NCI-H2029 treated with DMSO at 0.1 percent for 48 hours (cell line): ENCODE measurements at places on chromosomes 7 and 10.

DNA sequence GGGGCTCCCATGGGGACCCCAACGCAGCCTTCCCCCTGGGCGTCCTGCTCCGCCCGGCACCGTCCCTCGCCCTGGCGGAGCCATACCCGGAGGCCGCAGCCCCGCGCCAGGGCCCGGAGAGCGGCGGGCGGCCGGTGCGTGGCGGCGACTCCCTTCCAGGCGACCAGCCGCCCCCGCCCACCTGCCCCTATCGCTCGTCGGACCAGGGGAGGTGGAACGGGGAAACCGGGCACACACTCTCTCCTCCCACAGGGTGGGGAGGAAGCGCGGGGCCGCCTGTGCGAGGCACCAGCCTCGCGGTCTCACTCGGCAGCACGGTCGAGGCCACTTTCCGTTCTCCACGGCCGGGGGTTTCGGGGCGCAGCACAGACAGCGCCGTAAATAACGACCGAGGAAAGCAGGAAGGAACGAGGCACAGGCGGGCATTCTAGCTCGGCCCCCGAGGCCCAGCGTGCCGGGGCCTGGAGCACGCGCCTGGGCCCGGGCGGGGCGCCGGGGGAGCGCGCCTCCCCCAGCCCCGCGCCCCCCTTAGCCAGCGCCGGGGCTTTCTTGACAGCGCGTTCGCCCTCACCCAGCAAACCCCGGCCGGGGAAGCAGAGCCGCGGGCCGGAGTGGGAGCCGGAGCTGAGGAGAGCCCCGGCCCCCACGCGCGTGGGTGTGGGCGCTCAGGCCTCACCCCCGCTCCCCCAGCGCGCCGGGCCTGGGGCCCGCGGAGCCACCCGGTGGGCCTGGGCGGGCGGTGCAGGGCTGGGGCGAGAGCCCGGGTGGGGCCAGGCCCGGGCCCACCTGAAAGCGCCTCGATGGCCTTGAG lies 936 bp downstream of the IGF2BP3 start:
- no peak for DNase-seq

DNA sequence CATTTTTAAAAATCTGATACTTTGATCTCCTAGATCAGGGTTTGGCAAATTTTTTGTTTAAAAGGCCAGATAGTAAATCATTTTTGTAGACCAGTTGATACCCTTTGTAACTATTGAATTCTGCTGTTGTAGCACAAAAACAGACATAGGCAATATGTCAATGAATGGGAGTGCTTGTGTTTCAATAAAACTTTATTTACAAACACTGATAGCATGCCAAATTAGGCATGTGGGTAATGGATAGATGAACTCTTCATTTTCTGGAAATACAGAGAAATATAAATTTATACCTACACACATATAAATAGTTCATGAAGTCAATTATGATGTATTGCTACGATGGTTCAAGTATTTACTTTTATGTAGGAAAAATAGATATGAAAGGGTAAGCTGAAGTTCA lies 60.4 kb downstream of the SEMA3A start:
- DNase-seq: no peak

DNA sequence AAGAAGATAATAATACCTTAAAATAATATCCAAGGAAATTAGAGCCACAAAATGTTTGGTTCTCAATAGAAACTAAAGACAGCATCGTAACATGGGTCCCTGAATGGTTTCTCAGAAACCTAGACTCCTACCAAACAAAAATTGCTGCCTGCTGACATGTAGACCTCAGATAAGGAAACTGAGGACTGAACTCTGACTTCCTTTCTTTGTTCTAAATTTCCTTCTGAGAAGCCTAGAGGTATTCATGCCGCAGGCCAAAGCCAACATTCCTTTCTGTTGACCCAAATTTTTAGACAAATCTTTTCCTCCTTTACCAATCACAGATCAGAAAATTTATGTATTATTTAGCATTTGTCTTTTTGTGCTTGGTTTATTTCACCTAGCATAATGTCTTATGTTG lies 816.7 kb upstream of the PHF14 start:
- DNase-seq: no peak

DNA sequence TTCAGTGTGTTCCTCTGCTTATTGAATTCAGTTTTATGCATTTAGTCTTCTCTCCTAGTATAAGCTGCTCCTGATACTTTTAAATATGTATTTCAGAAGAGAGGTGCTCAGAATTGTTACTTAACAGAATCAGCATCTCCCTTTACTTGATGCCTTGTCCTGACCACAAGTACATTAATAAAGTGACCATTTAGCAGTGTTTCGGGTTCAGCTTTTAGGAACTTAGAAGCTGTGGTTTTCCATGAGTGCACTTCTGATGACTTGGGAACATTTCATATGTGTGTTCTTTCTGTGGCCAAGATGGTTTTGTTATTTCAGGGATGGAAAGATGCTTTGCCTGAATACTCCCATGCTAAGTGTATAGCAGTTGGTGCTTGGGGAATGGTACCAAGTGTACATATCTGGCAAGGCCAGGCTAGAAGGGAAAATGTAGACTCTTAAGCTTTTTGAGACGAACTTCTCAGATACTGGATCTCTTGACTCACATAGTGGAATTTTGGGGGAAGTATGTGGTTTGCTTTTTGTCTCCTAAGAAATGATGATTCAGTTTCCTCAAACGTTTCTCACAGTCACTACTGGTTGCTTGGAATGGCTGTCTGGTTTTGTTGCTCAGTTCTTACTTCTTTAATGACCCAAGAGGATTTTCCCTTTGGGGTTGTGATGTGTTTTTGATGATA lies 17.2 kb downstream of the SGPL1 start:
- no peak for DNase-seq

GRCh38 chr10:5648494-5649457 lies 17.6 kb downstream of the ASB13 start:
- no peak for DNase-seq

- no peak for DNase-seq
Observed at GRCh38 chr7:101911800-101912715, 94.6 kb downstream of the CUX1 start.

GRCh38 chr10:116978901-116979300 lies 26.1 kb downstream of the SHTN1 start:
- DNase-seq: no peak

- no peak for DNase-seq
Observed at GRCh38 chr7:27106181-27106900, 3.9 kb upstream of the HOXA2 start.

GRCh38 chr7:155874010-155874409 lies 61.7 kb upstream of the SHH start:
- DNase-seq: no peak

DNA sequence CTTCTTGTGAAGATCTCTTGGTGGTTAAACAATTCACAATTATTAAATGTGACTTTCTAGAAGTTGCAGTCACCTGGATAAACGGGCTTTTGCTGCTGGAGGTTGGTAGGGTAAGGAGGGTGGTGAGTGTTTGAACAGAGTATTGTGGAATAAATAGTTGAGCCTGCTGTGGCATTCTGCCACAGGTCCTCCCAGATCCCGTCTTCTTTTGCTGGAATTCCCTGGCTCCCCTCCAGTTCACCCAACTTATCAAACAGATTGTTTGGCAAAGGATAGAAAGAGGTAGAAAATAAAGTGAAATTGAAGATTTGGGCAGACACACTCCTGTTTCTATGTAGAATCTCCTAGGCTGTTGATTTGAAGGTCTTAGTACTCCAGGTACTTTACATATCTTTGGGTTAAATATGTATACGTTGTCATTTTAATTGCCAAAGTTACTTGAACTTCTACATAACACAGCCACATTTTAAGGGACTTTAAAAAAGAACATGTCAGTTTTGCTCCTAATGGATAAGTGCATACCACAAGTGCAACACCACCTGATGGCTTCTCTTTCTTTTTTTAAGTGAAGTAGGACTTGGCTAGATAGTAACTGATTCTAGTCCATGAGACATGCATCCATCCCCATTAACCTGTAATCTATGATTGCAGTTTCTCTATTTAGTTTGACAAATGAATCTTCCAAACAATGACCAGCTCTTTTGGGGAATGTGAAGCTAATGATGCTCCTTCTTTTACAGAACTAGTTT lies 83.0 kb downstream of the ARL4A start:
- peak; percentile 69 for DNase-seq

GRCh38 chr7:3971323-3971722 lies 670.3 kb downstream of the SDK1 start:
- no peak for DNase-seq

DNA sequence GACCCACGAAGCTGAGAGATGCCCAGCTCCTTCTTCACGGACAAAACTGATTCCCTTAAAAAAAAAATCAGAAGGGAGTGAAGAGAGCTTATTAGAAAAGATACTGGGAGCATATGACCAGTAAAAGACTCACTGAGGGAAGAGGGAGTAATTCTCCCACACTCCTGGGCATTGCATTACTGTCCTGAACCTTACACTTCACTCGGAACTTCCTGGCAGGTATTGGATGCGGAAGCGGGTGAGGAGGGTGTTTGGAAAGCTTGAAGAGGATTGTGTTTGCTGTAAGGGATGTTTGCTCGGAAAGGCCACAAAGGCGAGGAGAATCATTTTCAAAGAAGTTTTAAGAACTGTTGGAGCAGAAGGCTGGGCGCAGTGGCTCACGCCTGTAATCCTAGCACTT lies 375 bp downstream of the HKDC1 start:
- no peak for DNase-seq

DNA sequence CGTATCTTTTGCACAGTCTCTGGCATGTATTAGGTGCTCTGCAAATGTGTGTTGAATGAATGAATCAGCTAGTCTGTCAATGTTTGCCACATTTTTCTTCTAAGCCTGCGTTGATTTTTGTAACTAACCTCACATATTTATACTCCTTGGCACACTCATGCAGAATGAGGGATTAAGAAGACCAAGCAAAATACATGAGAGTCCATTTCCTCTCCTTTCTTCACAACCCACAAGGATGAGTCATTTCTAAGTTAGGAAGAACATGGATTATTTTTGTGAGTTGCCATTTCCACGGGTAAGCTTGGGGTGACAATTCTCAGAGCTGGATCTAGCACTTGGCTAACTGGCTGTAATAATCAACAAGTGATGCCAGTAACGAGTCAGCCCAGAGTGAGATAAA lies 158.8 kb downstream of the TWIST1 start:
- no peak for DNase-seq

DNA sequence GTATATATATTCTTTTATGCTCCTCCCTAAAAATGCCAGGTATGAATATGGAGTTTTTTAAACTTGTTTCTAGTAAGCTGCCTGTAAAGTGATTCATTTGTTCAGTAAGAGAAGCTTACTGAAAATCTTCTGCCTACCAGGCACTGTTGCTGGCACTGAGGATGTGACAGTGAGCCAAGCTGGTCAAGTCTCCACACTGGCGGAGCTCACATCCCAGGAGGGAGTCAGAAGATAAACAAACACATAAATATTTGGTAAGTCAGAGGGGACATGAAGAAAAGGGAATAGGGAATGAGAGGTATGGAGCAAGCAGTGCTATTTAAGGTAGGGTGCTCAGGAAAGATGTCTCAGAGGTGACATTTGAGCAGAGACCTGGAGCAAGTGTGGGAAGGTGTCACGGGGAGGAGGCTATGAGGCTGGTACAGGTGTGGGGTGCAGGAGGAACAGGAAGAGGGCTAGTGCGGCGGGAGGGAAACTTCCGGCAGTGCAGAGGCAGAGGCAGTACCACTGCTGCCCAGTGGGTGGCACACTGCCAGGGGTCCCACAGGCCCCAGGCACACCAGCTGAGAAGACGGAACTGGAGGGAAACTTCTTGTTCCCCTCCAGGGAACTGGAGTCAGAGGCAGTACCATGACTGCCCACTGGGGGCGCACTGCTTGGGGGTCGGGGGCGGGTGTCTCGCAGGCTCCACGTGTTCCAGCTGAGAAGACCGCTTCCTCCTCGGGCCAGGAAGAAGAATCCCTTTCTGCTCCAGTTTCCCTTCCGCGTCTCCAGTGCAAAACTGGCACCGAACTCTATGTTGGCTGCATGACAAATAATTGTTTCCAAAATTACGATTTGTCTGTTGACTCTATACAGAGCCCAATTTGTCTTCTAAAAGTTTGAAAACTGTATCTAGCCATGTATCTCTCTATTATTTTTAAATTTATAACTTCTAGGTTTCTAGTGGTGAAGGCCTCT lies 161.0 kb downstream of the TEX36 start:
- DNase-seq: no peak

- no peak for DNase-seq
Observed at GRCh38 chr10:71393841-71394475, 2.8 kb upstream of the CDH23 start.

DNA sequence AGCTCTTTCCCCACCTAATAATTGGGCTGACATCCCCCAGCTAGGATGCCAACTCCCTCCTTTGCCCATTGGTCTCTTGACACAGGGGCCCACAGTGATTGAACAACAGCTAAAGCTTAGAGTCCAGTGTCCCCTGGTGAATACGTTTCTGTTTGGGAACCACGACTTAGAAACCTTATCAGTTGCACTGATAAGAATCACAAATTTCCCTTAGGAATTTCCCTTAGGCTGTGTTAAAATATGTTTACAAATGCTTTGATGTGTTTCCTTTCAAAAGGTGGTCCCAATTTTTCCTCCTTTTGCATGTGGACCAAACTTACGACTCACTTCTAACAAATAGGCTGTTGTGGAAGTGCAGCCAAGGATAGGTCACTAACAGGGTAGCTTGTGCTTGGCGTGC lies 126.0 kb upstream of the INHBA start:
- no peak for DNase-seq

- peak; percentile 98 for DNase-seq
Observed at GRCh38 chr7:28355635-28356319, 56.5 kb upstream of the CREB5 start.

DNA sequence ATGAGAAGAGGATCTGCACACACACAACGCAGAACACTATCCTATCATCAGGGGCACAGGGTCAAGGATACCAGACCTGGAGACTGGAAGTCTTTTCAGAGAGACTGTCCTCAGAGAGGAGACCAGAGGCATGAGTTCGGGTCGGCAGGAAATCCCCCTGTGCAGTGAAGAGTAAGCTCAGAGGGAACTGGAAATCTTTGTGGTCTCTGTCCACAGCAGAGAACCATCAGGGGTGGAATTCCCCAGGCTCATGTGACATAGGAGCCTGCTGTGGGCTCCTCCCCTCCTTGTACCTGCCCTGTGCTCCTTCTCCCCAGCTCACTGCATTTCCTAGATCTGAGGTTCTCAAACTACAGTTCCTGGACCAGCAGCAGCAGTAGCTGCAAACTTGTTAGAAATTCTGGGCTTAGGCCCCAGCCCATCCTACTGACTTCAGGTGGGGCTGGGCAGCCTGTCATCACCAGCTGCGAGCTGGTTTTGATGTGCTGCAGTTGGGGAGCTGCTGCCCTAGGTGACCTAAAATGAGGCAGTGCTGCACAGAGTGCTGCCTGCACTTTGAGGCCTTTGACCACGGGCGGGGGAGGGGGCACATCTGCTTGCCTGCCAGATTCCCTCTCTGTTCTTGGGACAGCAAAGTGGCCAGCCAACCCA lies 2.4 kb downstream of the ZMIZ2 start:
- DNase-seq: no peak

GRCh38 chr10:116069856-116070255 lies 203.2 kb downstream of the GFRA1 start:
- no peak for DNase-seq

DNA sequence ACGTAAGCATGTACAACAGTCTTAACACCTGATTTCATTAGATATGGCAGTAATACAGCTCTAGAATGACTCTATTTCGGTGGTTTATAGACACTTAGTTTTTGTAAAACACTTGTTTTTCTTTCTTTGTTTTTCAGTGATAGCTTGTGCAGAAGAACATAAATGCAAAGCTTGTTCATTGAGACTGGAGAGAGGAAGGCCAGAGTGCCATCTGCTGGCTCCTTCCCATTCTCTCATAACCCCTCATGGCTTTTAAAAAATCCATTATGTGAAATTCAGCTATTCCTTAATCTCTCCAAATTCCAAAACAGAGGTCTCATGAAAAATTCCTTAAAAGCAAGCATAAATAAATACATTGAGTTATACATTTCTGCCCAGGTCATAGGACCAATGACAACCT lies 76.3 kb downstream of the CACNB2 start:
- no peak for DNase-seq

- DNase-seq: no peak
Observed at GRCh38 chr10:106947643-106948042, 216.9 kb downstream of the SORCS1 start.
